ENCODE measurements at places on chromosomes 2 and 18. TPM values are rescaled to one million over a fixed set of nuclear protein-coding genes. Genes with fewer than 3 reads are reported as not detected.
A peak's percentile ranks its signal among the peaks of the same experiment; 100 is the strongest.

DNA sequence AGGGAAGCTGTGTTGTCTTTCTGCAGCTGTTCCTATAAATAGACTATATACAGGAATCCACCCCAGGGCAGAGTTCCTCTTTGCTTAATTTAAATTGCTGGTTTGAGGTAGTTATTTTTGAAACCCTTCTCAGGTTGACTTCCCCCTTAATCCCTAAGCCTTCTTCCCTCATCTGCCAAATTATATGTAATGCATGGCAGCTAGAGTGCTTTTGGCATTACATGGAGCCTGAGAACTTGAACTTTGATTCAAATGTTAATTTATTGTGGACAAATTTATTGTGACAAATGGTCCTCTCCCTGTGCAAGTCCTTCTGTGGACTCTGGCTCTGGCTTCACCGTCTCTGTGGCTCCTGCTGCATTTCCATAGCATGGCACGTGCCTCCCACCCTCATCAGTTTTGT, 29.2 kb downstream of the MYO1B start:
- H3K4me1 ChIP-seq, result peaks cover 18% of the 10 kb centered on the region
- no peaks in the 10 kb centered on the region for H3K27me3 ChIP-seq
- no peak overlapping the region for H3K27ac ChIP-seq
- DNase-seq, result no peak
- no peaks in the 10 kb centered on the region for H3K36me3 ChIP-seq

DNA sequence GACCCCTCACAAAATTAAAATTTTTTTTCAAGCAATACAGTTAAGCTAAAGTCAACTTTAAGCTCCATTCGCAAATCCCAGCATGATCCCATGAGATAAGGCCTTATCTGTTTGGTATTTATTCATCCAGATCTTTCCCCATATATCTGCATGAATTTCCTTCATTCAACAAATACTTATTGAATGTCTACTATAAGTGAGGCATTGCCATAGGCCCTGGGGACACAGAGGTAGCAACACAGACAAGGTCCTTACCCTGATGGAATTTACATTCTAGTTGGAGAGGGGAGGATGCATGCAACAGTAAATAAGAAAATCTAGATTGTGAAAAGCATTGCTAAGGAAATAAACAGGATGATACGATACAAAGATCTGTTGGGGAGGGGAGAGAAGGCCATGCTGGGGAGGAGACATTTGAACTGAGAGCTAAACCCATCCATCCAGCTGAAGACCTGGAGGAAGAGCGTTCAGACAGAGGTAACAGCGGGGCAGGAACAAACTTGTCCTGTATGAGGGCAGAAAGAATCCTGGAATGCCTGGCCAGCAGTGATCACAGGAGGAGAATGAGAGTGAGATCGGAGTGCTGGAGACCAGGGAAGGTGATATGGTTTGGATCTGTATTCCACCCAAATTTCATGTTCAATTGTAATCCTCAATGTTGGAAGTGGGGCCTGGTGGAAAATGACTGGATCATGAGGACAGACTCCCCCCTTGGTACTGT, 71.6 kb downstream of the SDC1 start:
- no peaks in the 10 kb centered on the region for H3K36me3 ChIP-seq
- no peak for DNase-seq
- H3K27ac ChIP-seq, result no peak overlapping the region
- no peaks in the 10 kb centered on the region for H3K27me3 ChIP-seq
- H3K4me3 ChIP-seq, result no peak overlapping the region

DNA sequence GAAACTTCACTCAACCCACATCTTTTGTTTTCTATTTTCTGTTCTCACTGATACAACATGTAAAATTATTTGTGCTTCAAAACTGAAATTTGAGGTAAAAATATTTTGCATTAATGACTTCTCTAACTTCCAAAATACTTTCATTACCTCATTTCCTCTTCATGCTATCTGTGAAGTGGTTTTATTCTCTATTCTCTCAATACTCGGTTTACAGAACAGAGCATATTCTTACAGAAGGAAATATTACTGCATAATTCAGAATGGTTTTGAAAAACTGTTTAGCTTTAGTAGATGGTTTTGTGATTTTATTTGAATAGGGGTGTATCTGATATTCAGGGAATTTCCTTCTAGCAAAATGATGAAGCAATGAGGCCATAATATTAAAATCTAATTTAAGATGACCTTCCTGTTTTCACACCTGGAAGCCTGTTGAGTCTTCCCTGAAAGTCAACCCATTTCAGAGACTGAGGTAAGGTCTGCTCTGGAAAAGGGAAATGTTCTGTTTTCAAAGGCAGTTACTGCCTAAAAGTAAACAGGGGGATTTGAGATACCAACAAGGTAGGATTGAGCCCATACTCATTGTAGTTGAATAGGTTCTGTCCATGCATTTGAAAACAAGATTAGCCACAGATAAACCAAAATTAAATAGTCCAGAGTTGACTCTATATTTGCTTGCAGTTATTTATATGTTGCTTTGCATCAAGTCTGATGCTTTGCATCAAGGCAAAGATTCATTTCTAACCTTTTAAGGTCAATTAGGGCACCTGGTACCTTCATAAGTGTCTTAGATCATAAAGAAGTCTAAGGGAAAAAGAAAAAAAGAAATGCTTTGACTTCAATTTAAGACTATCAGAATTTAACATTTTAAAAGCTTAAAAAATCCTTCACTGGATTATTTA, 50.8 kb upstream of the PEX13 start:
- H3K4me3 ChIP-seq, result no peak overlapping the region
- H3K27ac ChIP-seq, result no peak overlapping the region
- no peaks in the 10 kb centered on the region for H3K4me1 ChIP-seq
- no peaks in the 10 kb centered on the region for H3K36me3 ChIP-seq
- DNase-seq, result no peak

- H3K27me3 ChIP-seq, result no peaks in the 10 kb centered on the region
- H3K4me3 ChIP-seq, result no peak overlapping the region
- no peak for DNase-seq
- no peak overlapping the region for H3K27ac ChIP-seq
Measured at GRCh38 chr2:25701801-25702200, 28.4 kb upstream of the DTNB start.

DNA sequence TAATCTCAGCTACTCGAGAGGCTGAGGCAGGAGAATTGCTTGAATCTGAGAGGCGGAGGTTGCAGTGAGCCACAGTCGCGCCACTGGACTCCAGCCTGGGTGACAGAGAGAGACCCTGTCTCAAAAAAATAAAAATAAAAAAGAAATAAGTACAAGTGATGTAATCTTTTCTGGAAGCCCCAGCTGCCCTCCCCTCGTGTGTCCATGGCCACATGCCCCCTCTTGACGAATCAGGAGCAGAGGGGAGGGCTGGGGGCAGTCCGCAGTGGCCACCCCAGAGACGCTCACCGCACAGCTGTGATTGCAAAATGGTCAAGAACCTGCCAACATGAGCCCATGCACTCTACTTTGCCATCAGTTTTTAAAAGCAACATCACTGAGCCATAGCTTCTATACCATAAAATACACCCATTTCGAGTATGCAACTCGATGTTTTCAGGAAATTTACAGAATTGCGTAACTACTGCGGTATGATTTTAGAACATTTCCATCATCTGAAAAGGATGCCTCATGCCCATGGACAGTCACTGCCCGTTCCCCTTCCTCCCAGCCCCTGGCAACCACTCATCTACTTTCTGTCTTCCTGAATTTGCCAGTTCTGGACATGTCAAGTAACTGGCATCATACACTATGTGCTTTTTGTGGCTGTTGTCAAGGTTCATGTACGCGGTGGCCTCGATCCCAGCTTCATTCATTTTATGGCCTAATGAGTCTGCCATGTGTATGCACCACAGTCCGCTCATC, 88.1 kb downstream of the NDUFA10 start:
- no peak for DNase-seq
- H3K36me3 ChIP-seq, result no peaks in the 10 kb centered on the region
- no peak overlapping the region for H3K4me3 ChIP-seq
- peaks cover 8% of the 10 kb centered on the region for H3K27me3 ChIP-seq
- no peaks in the 10 kb centered on the region for H3K4me1 ChIP-seq

- H3K27ac ChIP-seq, result peak overlapping the region; percentile 33
- peaks cover 10% of the 10 kb centered on the region for H3K4me1 ChIP-seq
- no peaks in the 10 kb centered on the region for H3K36me3 ChIP-seq
- H3K4me3 ChIP-seq, result peak overlapping the region; percentile 73
Measured at GRCh38 chr18:63970809-63971205, 926 bp downstream of the SERPINB8 start.

GRCh38 chr18:3666526-3667254, 216.7 kb downstream of the TGIF1 start:
- H3K36me3 ChIP-seq, result no peaks in the 10 kb centered on the region
- H3K4me3 ChIP-seq, result no peak overlapping the region
- no peak for DNase-seq
- peak overlapping the region; percentile 91 for H3K27ac ChIP-seq
- peaks cover 27% of the 10 kb centered on the region for H3K4me1 ChIP-seq

DNA sequence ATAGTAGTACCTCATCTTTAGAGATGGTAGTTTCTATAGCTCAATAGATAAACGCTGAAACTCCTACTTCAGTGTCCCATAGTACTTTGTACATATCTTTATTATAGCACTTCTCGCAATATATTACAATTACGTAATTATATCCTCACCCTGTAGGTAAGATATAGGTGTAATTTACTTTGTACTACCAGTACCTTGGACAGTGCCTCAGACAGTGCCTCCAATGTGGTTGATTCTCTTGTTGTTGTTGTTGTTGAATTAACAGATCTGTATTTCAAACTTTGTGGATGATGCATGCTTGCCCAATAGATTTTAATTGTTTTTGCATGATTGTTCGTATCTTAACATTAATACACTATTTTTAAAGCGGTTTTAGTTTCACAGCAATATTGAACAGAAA, 188.6 kb downstream of the ARL6IP6 start:
- DNase-seq, result no peak
- H3K27ac ChIP-seq, result no peak overlapping the region

GRCh38 chr18:37383846-37384595, 181.6 kb downstream of the CELF4 start:
- no peaks in the 10 kb centered on the region for H3K27me3 ChIP-seq
- no peak overlapping the region for H3K4me3 ChIP-seq
- no peak overlapping the region for H3K27ac ChIP-seq
- H3K4me1 ChIP-seq, result no peaks in the 10 kb centered on the region
- H3K36me3 ChIP-seq, result no peaks in the 10 kb centered on the region

DNA sequence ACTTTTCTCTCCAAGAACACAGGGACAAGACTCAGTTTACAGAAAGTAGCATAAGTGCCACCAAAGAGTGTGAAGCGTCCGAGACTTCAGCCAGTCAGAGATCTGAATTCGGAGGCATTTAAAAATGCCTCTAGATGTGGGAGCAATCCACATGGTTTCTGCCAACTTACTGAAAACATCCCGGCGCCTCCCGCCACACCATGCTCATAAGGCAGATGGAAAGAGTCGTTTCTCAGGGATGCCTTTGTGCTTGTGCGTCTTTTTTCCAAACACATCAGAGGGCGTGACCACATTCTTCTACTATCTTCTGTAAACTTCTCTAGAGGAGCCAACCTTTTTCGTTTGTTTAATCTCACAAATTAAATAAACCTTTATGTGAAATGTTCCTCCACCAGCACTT, 88.7 kb downstream of the NRP2 start:
- no peak overlapping the region for H3K27ac ChIP-seq
- H3K36me3 ChIP-seq, result no peaks in the 10 kb centered on the region
- H3K4me1 ChIP-seq, result peaks cover 12% of the 10 kb centered on the region
- no peak overlapping the region for H3K4me3 ChIP-seq

DNA sequence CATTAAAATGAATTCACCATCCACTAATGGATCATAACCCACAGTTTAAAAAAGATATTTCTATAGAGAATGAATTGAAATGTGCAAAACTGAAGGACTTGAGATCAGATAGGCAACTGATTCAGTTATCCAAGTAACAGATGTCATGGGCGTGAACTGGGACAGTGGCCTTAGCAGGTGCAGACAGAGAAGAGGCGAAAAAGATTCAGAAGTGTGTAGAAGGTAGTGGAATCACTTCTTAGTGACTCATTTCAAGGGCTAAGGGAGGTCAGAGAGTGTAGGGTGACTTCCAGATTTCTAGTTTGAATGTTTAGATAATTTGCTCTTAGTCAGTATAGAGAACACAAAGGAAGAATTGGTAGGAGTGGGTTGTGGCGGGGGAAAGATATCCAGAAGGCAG, 79.7 kb downstream of the EHBP1 start:
- no peaks in the 10 kb centered on the region for H3K27me3 ChIP-seq
- no peaks in the 10 kb centered on the region for H3K36me3 ChIP-seq
- no peak for DNase-seq

- no peak overlapping the region for H3K4me3 ChIP-seq
- DNase-seq, result no peak
- peaks cover 4% of the 10 kb centered on the region for H3K4me1 ChIP-seq
Measured at GRCh38 chr18:77551055-77551454, 301.4 kb downstream of the GALR1 start.

GRCh38 chr2:68282811-68283418, 30.6 kb upstream of the PPP3R1 start:
- no peaks in the 10 kb centered on the region for H3K36me3 ChIP-seq
- H3K27ac ChIP-seq, result no peak overlapping the region
- DNase-seq, result peak; percentile 52
- no peaks in the 10 kb centered on the region for H3K4me1 ChIP-seq
- H3K4me3 ChIP-seq, result no peak overlapping the region
- no peaks in the 10 kb centered on the region for H3K27me3 ChIP-seq

RFTN2 gene
- 8.2 TPM for total RNA-seq

AFTPH gene
- 26.3 TPM for total RNA-seq

ANKRD30BL gene
- not detected for total RNA-seq

NR4A2 gene
- total RNA-seq, result 0.56 TPM

DPYSL5 gene
- total RNA-seq, result 93.5 TPM

All from neural progenitor cell (in vitro differentiated cells).